ENCODE measurements at places on chromosomes 6 and 20.

DNA sequence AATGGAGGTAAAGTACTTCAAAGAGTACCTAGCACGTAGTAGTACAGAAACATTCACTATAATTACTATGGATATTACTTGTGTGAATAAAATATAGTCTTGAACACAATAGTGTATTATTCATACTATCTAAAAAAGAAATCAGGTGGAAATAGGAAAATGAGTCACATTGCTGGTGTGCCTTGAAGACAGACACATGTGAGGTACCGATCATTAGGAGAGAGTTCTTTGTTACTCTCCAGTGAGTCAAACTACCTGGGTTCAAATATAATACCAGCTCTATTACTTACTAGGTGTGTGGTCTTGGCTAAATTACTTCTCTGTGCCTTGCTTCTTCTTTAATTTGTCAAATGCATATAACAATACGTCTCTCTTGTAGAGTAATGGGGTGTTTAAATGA lies 50.8 kb upstream of the BEND6 start:
- DNase-seq = no peak

- DNase-seq = peak; percentile 38
Measured at GRCh38 chr6:18405477-18406293, 18.5 kb downstream of the RNF144B start.

DNA sequence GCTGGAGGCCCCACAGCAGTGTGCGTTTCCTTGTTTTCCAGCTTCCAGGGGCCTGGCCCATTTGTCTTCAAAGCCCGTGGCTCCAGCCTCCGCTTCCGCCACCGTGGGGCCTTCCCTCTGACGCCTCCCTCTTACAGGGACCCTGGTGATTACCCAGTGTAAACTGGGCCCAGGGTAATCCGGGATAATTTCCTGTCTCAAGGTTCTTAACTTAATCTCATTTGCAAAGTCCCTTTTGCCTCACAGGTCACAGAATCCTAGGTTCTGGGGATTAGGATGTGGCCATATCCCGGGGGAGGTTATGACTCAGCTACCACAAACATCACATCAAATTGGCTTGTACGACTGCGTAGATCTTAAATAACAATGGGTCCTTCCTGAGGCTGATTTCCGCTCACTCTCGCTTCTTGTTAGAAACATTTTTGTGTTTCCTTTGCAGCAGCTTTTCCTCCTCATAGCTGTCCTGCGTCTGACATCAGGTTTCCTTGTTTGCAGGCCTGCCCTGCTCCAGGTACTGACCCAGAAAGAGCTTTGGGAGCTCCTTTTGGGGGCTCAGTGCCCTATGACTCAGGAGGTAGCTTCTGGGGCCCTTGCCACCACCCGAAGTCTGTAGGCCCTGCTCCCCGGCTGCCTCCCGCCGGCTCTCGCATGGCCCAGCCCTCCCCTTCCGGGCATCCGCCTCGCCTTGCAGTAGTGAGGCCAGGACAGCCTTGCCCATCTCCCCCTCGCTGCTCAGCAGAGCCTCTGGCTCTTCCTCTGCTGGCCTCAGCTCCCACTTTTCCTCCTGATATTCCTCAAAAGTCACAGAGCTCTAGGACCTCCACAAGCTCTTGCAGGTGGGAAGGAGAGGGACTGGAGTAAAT lies 100.5 kb downstream of the ERMARD start:
- peak; percentile 20 for DNase-seq

DNA sequence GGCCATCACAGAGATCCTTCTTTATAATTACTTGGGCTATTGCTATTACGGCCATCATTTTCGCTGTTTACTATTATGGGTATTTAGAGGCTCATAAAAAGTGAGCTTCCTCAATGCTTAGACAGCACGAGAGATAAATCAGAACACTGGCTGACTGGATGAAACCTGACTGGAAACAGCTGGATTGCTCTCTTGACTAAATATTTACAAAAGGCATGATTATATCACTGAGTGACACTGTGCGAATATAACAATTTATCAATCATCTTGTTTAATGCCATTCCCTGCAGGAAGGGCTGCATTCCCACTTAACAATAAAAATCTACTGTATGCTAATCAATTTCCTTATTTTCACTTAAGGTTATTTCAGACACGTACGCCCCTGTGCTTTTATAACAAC lies 260.1 kb upstream of the ARID1B start:
- DNase-seq = no peak

GRCh38 chr6:101608703-101609102 lies 215.2 kb downstream of the GRIK2 start:
- DNase-seq = no peak

GRCh38 chr6:2375443-2375842 lies 130.0 kb upstream of the GMDS start:
- DNase-seq = peak; percentile 81

- no peak for DNase-seq
Measured at GRCh38 chr6:70045413-70045812, 179.1 kb downstream of the COL19A1 start.

DNA sequence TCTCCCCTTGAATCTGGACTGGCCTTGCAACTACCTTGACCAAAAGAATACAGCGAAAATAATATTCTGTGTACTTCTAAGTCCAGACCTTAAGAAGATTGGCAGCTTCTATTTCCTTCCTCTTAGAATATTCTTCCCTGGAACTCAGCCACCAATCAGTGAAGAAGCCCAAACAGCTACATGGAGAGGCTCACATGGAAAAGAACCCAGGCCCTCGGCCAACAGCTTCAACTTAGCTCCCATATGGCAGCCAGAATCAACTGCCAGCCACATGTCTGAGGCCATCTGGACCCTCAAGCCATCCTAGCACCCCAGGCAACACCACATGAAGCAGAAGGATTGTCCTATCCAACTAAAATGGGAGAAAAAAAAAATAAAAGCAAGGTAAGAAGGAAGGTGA lies 178.8 kb downstream of the IBTK start:
- no peak for DNase-seq

DNA sequence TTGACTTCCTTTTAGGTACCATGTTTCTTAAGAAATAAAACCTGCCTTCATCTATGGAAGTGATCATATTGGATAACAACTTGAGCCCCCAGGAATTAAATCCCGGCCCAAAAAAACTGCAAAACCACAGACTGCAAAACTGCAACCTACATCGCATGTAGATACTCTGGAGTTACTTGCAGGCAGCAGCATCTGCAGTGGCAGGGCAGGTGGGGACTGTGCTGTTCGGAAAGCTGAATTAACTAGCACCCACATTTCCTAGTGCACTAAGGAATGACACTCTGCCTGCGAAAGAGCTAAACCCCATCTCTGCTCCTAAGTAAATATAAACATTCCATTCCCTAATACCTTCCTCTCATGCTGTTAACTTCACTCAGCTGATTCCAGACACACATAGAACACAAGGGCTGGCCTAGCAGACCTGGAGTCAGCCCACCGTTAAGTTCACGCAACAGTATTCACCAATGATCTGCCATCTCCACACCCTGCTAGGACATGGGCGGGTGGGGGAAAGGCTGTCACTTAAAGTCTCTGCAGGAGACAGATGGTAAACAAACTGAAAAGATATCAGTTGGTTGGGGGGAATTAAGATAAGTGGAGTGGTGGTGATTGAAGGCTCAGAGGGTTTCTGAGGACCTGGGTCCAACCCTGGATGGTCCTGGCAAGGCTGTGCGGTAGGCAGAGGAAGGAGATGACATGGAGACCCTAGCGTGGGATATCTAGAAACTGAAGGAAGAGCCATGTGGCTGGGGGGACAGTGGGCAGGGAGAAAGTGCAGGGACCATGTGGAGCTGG lies 128.4 kb downstream of the SYCP2 start:
- DNase-seq = no peak

DNA sequence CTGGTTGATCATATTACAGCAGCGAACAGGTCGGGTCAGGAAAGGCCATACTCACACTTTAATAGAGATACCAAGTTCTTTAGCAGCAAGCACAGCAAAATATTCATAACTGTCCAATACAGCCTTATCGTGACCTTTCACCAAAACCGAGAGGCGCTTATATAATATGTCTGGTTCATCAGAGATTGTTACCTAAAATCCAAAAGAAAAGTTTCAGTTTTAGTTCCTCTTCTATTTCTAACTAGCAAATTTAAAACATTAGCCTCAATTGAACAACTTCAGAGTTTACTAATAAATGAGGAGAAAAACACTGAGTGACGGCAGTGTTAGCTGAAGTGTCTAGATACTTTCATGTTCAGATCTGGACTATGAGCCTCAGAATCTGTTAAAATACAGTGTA lies 5.9 kb downstream of the MRPS10 start:
- no peak for DNase-seq

- DNase-seq = no peak
Measured at GRCh38 chr20:37828684-37829083, 74.2 kb upstream of the VSTM2L start.

DNA sequence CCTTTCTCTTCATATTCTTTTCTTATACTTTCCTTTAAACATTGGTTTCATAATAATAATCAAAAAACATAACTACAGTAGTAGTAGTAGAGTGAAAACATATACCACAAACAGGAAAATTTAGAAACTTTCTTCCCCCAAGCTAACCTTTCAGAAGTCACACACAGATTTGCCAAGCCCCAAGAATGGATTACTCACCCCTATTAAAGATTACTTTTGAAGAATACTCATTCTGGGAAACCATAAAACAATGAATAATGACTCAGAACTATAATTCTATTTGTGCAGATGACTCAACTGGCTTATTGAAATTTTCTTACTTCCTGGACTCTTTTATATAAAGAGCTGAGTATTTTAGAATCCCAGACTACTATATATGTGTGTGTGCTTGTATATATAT lies 119.4 kb upstream of the GJE1 start:
- no peak for DNase-seq

GRCh38 chr6:104795363-104795762 lies 64.4 kb downstream of the HACE1 start:
- no peak for DNase-seq

DNA sequence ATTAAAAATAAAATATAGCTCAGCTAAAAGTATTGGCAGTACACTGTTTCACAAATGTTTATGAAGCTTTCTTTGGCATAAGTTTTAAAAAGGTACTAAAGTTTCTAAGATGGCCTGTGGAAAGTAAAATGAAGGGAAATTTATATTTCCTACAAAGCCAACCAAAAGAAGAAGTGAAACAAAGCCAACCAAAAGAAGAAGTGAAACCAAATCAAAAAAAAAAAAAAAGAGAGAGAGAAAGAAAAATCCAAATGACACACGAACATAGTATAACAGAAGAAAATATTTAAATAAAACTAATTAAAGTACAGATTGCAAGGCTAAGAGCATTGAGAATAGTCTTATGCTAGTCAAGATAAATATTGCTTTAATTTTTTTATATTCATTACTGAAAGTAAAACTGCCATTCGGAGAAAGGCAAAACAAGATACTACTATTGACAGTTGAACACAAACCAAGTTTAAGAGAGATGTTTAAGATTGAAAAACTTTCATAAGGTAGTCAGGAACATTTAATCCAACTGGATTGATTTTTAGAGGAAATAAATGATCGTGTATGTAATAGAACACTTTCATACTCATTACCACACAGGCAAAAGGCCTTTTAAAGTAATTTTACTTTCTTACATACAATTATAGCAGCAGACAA lies 12.8 kb upstream of the KHDRBS2 start:
- DNase-seq = peak; percentile 87

GRCh38 chr6:170291271-170292110 lies 613 bp upstream of the DLL1 start:
- DNase-seq = no peak

DNA sequence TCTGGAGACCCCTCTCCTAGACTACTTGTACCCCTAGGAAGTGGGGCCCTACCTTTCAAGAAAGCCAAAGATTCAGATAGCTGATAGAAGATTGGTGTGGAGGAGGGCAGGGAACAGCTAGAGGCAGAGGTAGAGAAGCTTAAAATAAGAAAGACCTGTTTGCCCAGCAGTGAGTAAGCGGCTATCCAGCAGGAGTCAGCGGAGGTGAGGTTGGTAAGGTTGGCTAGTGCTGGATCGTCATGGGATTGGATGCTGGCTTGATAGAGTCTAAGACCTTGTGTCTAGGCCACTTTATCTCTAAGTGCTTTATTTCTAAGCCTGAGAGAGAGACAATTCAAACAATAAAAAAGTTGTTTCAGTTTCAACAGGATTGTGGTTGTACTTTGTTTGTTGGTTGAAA lies 19.1 kb downstream of the ANKS1A start:
- no peak for DNase-seq

- no peak for DNase-seq
Measured at GRCh38 chr20:61486198-61486597, 234.1 kb downstream of the CDH4 start.

DNA sequence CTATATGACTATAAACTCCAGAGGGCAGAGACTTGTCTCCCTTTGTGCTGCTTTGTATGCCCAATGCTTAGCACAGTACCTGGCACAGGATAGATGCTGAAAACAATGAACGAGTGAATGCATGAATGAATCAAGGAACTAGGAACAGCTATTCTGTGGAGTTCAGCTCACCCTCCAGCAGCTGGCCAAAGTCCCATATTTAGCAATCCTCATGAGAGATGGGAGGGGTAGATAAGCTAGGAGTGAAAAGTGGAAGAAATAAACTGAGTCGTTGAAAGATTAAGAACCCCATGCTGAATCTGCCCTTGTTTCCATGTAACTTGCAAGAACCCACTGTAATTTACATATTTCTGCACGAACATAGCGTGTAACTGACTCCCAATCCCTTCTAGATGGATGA lies 106.5 kb downstream of the MAFB start:
- DNase-seq = peak; percentile 64

DNA sequence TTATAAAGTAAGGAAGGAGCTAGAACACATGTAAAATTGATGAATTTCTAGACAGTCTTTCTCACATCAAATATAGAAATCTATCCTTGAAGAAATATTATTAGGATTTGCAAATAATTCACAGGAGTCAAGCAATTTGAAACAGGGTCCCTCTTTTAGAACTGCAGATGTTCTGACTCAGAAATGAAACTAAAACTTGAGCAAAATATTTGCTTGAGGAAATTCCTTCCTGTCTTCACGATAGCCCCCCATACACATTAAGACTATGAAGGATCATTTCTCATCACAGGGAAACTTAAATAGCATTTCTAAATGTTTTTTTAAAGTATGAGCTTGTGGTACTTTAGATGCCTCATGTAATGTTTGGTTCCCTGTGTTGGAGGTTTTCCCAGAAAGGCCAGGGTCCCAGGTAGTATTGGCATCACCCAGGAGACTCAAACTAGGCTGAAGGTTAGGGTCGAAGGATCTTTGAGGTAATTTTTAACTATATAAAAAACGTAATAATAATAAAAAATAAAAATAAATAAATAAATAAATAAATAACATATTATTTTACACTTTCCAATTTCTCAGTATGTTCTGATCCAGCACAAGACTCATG lies 144.0 kb upstream of the TBX18 start:
- no peak for DNase-seq

DNA sequence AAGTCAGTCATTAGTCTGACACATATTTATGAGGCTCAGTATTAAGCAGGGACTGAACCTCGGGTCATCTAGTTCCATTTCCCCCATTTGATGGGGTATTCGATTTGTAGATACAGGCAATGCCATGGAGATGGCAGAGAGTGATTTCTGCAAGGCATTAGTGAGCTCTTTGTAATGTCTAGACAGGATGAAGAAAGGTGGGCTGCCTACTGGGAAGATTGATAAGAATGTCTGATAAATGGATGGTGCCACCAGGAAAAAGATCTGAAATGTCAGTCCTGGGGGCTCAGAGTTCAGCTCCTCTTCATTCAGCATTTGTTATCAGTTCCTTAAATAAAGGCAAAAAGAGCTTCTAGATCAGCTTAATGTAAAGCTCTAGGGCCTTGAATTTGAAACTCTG lies 51.4 kb downstream of the HS3ST5 start:
- DNase-seq = no peak

- DNase-seq = no peak
Measured at GRCh38 chr6:24313251-24314141, 44.4 kb downstream of the DCDC2 start.

GRCh38 chr6:124768224-124768623 lies 194.0 kb upstream of the RNF217 start:
- DNase-seq = no peak

GRCh38 chr6:143542888-143543287 lies 31.4 kb upstream of the FUCA2 start:
- DNase-seq = no peak

Measured in MV-4-11 (cell line).